ENCODE measurements at places on chromosomes 16 and 17.

DNA sequence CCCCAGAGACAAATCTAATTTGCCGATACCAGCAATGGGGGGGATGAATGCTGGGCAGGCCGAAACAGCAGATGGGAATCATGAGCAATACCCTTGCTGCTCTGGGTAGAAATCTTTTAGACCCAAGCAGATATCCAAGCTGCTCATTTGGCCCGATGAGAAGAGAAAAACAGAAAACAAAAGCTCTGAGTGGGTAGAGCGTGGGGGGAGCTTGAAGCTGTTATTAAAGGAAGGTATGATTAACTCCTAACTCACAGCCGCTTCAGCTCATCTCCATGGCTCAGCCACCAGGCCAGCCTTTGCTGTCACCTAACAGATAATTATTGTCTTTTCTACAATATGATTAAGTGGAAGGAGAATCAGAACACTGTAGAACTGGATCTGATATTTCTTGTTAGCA is 58.3 kb downstream of the VPS35L start:
- DNase-seq, result no peak

- no peak for DNase-seq
Observed at GRCh38 chr16:49631187-49632041, 224.5 kb downstream of the ZNF423 start.

GRCh38 chr16:79988721-79989220 is 388.2 kb upstream of the MAF start:
- no peak for DNase-seq

DNA sequence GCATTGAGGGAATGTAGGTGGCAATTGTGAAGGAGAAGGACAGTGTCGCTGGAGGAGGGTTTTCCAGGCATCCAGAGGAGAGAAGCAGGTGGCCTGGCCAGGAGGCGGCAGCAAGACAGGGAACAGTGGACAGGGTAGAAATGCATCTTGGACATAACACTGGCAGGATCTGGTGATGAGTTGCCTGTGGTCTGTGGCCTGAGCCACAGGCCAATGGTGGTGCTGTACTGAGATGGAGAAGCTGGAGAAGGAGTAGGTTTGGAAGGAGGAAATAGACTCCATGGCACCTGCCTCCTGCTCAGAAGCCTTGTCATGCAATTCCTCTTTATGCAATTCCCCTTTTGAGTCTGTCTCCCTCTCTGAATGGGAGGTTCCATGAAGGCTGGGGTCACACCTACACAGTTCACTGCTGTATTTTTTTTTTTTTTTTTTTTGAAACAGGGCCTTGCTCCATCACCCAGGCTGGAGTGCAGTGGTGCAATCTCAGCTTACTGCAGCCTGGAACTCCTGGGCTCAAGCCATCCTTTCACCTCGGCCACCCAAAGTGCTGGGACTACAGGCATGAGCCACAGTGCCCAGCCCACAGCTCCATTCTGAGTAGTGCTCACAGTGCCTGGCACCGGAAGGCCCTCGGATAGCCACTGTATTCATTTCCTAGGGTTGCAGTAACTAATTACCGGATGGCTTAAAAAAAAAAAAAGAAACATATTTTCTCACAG is 13.5 kb upstream of the CACNG4 start:
- no peak for DNase-seq

- no peak for DNase-seq
Observed at GRCh38 chr16:89564476-89565255, 4.2 kb downstream of the RPL13 start.

DNA sequence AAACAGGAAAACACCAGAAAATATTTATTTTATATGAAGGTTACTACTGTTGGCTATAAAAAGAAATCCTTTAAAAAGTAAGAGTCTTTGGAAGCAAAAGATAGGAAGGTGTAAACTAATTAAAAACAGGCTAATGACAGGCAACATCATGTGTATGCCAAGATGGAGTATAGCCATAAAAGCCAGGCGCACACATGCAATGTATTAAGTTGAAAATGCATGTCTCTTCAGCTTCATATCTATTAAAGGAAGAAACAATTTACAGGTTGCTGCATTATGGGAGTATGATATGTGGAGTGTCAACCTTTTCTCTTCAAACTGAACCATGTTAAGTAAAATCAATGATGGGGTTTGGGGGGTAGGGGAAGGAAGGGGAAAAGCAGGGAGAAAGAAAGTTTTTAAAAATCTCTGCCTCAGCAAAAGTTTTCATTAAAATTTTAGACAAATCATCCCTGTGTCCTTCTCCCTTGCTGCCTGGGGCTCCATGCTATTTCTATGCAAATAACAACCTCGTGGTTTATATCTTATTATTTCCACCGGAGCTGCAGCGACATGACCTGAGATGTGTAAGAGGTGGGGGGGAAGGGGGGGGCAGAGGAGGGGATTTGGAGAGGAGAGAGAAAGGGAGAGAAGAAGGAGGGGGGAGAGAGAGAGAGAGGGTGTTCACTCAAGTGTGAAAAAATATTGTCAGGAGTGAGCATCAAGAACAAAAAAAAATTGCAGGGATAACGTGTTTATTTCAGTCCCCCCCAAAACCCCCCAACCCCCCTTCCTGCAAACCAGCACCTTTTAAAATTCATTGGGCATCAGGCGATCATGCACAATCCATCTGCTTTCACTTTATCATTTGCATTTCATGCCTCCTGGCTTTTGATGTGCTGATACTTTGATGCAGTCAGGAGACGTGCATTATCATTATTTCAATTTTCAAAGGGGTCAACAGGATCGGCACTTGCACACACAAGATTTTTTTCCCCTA is 197.6 kb downstream of the AATF start:
- no peak for DNase-seq

DNA sequence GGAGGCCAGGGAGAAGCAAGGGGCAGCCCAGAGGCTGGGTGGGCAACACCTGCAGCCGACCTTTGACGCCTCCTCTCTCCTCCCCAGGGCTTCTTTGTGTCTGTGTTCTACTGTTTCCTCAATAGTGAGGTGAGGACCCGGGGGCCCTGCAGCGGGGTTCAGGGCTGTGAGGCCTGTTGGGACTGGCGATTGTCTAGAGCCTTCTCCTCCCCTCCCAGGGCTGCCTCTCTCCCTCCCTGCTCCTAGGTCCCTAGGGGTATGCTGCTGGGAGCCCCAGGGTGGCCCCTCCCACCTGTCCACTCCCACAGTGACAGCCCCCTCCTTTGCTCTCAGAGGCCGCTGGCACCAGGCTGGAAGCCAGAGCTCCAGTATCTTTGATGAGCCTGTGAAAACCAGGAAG is 10.8 kb upstream of the SPPL2C start:
- DNase-seq, result no peak

DNA sequence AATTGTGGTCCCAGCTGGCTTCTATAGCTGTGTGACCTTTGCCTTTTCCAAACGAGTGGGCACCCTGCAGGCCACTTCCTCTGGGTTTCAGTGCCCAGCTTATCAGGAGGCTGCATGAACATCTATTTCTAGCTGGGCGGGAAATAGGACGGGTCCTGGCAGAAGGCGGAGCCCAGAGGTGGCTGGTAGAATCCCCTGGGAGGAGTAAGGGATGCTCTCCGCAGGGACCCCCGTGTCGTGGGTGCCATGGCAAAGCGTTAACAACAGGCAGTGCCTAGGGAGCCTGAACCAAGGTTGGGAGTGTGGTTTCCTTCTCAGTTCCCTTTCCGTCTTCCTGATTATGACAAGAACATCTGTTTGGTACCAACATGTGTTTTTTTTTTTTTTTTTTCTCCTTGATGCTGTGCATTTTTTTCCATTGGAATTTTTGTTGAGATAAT is 58.2 kb downstream of the PLCG2 start:
- no peak for DNase-seq

DNA sequence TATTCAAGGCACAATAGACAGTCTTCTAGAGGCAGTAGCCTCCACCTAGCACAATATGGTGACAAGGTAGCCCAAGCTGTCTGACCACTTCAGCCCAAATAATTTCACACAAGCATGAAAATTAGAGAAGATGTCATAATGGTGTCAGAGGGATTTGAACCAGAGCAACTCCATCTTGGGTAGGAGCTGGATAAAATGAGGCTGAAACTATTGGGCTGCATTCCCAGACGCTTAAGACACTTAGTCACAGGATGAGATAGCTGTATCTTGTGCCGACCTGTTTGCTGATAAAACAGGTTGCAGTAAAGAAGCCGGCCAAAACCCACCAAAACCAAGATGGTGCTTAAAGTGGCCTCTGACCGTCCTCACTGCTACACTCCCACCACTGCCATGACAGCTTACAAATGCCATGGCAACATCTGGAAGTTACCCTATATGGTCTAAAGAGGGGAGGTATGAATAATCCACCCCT is 192.6 kb downstream of the CPPED1 start:
- no peak for DNase-seq

- peak; percentile 93 for DNase-seq
Observed at GRCh38 chr16:87461466-87461991, 31.3 kb downstream of the ZCCHC14 start.

DNA sequence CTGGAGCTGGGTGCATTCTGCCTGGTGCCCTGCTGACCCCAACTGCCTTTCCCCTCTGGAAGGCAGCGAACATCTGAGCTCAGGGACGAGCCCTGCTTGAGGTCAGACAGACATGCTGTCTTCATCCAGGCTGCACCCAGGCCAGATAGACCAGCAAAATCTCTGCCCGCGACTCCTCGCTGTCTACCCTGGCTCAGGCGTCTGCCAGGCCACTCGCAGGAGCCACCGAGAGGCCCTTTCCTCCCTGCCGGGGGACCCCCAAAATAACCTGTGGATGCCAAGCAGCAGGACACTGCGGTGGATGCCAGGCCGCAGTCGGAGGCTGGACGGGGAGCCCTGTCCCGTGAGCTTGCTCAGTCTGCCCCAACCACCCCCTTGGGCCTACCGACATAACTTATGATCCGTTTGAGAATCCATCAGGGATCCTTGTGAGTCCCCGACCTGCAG is 3.3 kb upstream of the SLC25A10 start:
- no peak for DNase-seq

DNA sequence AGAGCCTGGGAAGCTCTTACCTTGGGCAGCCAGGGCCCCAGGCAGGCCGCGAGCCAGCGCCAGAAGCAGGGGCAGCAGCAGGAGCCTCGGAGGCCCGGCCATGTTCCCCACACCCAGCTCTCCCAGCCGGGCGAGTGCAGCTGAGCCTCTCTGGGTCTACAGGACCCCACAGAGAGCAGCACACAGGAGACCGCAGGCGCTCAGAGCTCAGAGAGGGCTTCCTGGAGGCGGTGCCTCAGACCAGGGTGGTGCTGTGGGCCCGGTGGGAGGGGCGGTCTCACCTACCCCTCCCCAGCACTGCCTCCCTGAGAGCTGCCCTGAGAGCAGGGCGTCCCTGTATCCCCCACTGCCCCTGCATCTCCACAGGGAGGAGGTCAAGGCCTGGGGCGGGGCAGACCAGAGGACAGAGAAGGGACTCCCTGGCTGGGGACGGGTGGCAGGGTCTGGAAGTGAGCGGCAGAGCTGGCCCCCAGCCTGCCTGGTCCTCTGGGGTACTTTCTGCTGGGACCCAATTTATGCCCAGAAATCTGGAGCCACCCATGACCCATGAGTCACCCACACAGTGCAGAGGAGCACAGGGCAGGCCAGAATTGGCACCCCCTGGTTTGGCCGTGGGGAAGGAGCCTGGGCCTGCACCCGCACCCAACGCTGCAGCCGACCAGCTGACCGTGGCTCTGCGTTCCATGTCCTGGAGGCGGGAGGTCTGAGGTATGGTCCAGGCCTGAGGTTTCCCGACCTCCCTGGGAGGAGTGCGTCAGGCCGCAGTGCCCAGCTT is at the start of gene CD7:
CD7 (minus strand) TSS at position 215 of the 775 bp plus-strand sequence; CDS start at position 102, 113 bp downstream.
- DNase-seq, result no peak

- DNase-seq, result no peak
Observed at GRCh38 chr17:73820686-73821448, 176.6 kb upstream of the SDK2 start.

GRCh38 chr16:81421536-81421935 is 23.1 kb upstream of the CMIP start:
- no peak for DNase-seq

DNA sequence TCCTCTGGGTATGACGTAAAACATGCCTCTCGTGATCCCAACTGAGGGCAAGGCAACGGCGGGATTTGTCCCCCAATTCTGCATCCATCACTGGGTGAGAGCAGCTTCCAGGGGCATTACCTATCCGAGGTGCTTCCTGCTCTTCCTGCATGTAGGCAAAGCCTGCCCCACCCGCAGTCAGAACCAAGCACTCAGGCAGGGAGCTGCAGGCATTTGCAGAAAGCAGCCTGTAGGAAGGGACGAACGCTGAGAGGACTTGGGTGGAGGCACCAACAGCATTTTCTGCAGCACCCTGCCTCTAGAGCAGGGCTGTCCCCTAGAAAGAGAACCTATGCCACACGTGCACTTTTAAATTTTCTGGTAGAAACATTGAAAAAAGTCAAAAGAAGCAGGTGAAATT is 5.5 kb downstream of the BCO1 start:
- no peak for DNase-seq

DNA sequence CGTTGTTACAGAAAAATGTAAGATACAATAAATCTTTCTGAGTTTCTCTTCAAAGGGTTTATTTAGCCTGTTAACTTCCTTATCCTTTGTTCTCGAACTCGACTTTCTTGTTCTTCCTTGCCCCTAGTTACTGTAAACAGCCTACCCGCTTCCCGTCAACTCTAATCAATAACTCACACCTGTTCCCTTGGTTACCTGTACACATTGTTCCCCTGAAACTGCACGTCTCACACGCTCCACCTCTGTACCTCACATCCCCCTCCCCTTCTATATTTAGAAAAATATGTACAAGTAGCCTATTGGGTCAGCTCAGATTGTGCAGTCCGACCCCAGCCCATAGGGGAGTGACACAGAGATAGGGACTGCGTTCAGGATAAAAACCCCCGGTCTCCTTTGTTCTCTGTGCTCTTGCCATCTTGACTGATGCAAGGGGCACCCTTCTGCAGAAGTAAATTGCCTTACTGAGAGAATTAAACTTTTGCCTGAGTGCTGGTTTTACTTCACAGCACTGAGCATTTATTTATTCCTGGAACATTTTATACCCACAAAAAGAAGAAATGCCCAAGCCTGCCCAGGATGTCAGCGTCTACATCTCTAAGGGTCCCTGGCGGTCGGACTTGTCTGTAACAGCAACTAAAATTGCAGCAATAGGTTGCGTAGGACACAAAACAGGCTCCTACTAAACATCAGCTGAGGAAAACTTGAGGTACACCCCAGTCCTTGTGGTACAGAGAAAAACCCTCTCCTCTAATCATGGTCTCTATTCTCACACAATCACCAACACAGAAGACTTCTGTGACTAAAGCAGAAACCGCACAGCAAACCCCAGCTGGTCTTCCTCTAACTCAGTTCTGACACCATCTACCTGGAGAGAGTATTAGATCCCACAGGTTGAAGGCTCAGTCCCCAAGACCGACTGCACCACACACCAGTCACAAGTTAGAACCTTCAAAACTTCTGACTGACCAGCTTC is 11.3 kb downstream of the WDR45B start:
- DNase-seq, result no peak

DNA sequence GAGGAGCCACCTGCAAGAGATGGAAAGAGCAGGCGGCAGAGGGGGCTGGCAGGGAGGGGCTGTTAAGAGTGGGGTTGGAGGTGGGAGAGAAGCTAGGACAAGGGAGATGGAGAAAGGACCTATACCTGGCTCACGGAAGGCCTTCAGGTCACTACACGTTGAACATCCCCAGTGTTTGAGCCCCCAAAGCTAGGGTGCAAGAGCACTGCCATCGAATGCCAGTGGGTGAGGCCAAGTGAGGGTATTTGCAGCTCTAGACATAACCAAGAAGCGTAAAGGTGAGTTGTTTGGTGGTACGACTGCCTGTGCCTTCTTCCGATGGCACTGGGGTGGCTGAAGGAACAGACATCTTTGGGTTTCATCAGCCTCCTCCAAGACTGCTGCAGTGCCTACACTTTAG is 17.0 kb upstream of the HERPUD1 start:
- no peak for DNase-seq

GRCh38 chr16:21001262-21001661 is 100.7 kb downstream of the LYRM1 start:
- no peak for DNase-seq
